ENCODE measurements at places on chromosomes 13 and 19.

DNA sequence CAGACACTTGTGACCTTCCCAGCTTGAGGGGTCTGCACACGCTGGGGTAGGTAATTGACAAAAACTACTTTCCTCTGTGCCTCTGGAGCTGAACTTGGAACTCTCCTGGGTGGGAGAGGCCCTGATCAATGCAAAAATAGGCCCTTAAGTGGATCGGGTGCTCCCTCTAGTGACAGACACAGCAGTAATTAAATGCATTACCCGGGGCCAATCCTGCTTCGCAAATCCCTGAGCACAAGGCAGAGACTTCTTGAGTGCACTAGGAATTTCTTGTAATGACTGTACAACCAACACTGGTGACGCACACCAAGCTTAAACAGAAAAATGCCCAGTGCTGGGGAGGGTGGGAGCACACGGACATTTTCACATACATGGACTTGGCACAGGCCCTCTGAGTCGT is 10.6 kb upstream of the UBE2S start:
- peak; percentile 46 for DNase-seq

- DNase-seq: no peak
Measured at GRCh38 chr19:43595605-43595998, 332 bp downstream of the IRGQ start.

DNA sequence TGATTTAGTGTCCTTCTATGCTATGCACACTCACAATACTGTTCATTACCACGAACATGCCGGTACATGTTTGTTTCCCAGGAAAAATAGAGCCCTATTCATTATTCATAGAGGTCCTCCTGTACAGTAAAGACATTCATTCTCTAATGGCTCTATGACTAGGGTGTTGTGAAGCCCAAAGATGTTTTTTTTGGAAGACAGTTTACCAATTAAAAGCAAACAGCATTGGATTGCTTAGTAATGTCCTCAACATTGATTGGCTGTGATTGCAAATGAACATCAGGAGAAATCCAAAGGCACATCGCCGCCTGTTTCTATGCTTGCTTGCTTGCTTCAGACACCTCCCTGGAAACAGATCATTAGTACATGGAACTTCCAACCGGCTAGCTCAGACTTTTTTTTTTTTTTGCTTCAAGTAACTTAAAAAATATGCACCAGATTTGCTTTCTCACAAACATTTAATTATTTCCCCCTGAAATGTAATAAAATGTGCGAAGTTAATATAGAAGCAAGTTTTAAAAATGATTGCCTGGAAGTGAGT is 8.8 kb upstream of the GPC6 start:
- DNase-seq: no peak

- DNase-seq: no peak
Measured at GRCh38 chr19:53047379-53047778, 2.8 kb downstream of the ERVV-2 start.

- no peak for DNase-seq
Measured at GRCh38 chr13:89755729-89756492, 1591.6 kb upstream of the MIR17HG start.

GRCh38 chr19:18502638-18503294 is 19.1 kb downstream of the ELL start:
- no peak for DNase-seq

GRCh38 chr19:38911388-38912001 is 491 bp downstream of the CCER2 start:
- no peak for DNase-seq

GRCh38 chr19:40298026-40298425 is 12.9 kb upstream of the AKT2 start:
- no peak for DNase-seq

DNA sequence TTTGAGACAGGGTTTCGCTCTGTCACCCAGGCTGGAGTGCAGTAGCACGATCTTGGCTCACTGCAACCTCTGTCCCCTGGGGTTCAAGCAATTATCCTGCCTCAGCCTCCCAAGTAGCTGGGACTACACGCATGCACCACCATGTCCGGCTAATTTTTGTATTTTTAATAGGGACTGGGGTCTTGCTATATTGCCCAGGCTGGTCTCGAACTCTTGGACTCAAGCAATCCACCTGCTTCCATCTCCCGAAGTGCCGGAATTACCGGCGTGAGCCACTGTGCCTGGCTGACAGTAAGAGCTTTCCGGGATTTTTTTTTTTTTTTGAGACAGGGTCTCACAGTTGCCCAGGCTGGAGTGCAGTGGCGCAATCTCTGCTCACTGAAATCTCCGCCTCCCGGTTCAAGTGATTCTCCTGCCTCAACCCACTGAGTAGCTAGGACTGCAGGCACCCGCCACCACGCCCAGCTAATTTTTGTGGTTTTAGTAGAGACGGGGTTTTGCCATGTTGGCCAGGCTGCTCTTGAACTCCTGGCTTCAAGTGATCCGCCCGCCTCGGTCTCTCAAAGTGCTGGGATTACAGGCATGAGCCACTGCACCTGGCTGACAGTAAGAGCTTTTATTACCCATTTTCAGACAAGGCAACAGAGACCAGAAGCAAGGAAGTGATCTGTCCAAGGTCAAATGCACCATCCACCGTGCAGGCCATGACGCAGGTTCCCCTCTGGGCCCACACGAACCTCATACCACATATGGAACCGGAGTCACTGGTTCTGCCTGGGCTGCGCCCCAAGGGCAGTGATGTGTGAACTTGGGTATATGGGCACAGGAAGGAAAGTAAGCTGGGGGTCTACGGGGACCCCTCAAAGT is 21.0 kb downstream of the RFX1 start:
- no peak for DNase-seq

DNA sequence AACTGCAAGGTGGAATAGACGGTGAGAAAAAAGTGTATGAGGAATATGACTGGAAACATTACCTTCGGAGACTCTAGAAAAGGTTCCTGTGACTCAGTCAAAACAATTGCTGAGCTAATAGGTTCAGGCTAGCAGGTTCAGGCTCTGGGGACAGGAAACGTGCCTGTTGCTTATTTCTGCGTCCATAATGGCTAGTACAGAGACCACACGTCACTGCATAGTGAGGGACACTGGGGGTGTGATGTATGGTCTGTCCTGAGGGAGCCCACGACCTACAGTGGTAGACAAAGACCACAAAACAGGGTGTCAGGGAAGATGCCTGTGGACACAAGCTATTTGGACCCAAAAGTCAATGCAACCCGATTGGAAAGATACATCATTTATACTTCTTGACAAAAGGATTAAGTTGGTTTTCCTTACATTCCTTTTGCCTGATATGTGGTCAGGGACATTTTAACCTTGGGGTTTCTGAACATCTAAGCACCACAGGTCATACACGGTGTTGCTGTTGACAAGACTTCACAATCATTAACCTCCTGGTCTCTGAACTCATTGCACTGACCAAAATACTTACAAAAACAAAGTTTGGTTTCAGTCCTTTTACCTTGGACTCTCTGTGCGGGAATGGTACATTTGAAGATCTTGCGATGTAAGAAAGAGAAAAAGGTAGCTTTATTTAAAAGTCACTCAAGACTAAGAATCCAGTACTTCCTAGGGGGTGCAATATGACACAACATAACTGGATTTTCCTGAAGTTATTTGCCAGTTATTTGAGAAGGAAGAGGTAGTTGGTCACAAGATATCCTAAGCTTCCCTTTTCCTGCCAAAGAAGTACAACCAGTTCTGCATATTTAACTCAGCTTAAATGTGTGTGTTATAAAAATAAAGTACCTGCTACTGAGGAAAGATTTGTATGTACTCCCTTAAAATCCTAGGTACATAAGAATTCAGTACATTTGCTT is 20.0 kb downstream of the CRYL1 start:
- DNase-seq: no peak

- no peak for DNase-seq
Measured at GRCh38 chr13:88434953-88435352, 763.8 kb downstream of the SLITRK5 start.

- DNase-seq: no peak
Measured at GRCh38 chr19:49968279-49968922, 7.4 kb upstream of the SIGLEC11 start.

- DNase-seq: no peak
Measured at GRCh38 chr13:35881360-35881759, 249.8 kb downstream of the DCLK1 start.

GRCh38 chr19:33235269-33235995 is 9.8 kb upstream of the SLC7A10 start:
- peak; percentile 64 for DNase-seq

- DNase-seq: no peak
Measured at GRCh38 chr13:80559944-80560343, 219.0 kb upstream of the SPRY2 start.

GRCh38 chr19:33389421-33390100 is 16.1 kb downstream of the CEBPG start:
- DNase-seq: no peak

- no peak for DNase-seq
Measured at GRCh38 chr13:59721926-59722910, 441.5 kb downstream of the DIAPH3 start.

- no peak for DNase-seq
Measured at GRCh38 chr13:44440046-44440608, 66.5 kb downstream of the SERP2 start.

GRCh38 chr13:32414580-32414979 is 13.3 kb downstream of the N4BP2L1 start:
- DNase-seq: no peak

GRCh38 chr13:24858953-24859352 is 95.0 kb downstream of the RNF17 start:
- DNase-seq: no peak

DNA sequence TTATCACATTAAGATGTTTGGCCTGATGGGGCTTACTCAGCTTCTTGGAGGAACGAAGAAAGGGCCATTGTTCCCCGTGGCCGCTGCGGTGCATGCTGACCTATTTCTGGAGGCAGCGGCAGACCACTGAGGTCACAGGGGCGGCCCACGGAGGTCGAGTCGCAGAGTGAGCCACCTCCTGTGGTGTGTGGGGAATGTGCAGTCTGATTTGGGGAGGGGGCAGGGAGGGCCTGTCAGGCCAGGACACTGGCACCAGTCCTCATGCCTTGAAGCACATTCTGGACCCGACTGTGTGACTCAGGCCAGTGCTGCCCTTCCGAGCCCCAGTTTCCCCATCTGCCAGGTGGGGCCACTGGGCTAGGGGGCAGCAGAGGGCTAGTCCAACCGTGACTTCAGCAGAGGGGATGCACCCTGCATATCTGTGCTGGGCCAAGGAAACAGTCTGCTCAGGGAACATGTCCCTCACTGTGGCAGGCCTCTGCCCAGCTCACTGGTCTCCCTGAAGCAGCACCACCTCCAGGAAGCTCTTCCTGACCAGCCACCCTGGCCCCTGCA is 6.3 kb downstream of the SLC7A10 start:
- no peak for DNase-seq

- no peak for DNase-seq
Measured at GRCh38 chr13:30832845-30833332, 73.2 kb upstream of the MEDAG start.

DNA sequence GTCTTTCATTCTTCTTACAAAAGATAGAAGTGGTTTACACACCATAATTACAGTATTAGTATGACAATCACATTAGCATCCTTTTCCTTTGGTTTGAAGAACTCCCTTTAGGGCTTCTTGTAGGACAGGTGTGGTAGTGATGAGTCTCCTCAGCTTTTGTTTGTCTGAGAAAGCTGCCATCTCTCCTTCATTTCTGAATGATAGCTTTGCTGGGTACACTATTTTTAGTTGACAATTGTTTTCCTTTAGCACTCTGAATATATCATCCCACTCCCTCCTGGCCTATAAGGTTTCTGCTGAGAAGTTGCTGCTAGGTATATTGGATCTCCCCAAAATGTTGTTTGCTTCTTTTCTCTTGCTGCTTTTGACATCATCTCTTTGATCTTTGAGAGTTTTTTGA is 39.3 kb downstream of the RASA3 start:
- DNase-seq: no peak

- no peak for DNase-seq
Measured at GRCh38 chr13:20446900-20447299, 78.8 kb downstream of the CRYL1 start.

- no peak for DNase-seq
Measured at GRCh38 chr13:106291006-106291405, 244.5 kb downstream of the EFNB2 start.

DNA sequence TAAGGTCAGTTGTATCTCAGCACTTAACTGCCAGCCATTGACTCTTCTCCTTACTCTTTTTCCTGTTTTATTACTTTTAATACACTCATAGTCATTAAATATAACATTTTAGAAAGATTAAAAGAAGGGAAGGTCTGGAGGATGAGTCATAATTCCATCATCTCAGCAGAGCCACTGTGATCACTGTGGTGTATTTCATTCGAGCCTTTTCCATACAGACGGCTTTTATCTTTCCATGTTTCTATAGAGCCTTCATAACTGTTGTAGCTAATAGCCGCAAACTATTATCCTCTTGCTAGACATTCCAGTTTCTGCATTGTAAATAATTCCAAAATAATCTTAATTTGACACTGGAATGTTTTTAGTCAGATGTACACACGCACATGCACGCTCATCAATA is 4.7 kb upstream of the FLT1 start:
- no peak for DNase-seq

- DNase-seq: peak; percentile 82
Measured at GRCh38 chr19:1248786-1249297, 459 bp downstream of the MIDN start.

Measured in T follicular helper cell (primary cell).